ENCODE measurements at places on chromosomes 5 and 9. TPM values are rescaled to one million over a fixed set of nuclear protein-coding genes. Genes with fewer than 3 reads are reported as not detected.
A peak's percentile ranks its signal among the peaks of the same experiment; 100 is the strongest.

The FIBCD1 gene
- total RNA-seq = not detected

The PCDHGC4 gene
- not detected for total RNA-seq

DNA sequence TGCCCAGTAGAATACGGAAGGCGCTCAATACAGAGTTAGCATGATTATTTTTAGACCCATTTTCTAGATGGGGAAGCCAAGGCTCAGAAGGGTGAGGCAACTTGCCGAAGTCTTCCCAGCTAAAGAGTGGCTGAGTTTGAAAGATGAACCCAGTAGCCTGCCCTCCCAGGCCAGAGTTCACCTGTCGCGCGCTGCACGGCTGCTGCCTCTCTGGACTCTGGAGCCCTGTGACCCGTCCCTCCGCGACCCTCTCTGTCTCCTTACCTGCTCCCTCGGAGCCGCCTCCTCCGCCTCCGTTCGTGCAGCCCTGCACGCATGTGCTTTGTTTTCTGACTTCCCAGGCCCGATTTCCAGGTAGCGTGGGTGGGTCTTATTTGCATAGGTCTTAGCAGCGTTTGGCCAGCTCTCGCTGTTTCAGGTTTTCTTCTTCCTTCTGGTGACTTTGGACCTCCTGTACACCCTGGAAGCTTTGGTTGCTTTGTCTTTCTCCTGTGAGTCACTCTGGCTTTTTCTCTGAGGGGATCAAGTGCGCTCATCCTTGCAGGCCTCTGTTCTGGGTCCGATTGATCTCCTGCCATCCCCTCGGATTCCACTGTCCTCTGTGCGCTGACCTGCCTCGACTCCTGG, at the start of gene RNF183:
Gene RNF183, minus strand, starts transcription at position 585 of the 627 bp plus-strand sequence. CDS start 5,192 bp downstream, outside the sequence.
- H3K4me3 ChIP-seq = no peak within 1 kb of the TSS
- peaks cover 20% of the 10 kb centered on the region for H3K27me3 ChIP-seq
- no peak for DNase-seq

The SPARC gene
- total RNA-seq = 4.1 TPM

DNA sequence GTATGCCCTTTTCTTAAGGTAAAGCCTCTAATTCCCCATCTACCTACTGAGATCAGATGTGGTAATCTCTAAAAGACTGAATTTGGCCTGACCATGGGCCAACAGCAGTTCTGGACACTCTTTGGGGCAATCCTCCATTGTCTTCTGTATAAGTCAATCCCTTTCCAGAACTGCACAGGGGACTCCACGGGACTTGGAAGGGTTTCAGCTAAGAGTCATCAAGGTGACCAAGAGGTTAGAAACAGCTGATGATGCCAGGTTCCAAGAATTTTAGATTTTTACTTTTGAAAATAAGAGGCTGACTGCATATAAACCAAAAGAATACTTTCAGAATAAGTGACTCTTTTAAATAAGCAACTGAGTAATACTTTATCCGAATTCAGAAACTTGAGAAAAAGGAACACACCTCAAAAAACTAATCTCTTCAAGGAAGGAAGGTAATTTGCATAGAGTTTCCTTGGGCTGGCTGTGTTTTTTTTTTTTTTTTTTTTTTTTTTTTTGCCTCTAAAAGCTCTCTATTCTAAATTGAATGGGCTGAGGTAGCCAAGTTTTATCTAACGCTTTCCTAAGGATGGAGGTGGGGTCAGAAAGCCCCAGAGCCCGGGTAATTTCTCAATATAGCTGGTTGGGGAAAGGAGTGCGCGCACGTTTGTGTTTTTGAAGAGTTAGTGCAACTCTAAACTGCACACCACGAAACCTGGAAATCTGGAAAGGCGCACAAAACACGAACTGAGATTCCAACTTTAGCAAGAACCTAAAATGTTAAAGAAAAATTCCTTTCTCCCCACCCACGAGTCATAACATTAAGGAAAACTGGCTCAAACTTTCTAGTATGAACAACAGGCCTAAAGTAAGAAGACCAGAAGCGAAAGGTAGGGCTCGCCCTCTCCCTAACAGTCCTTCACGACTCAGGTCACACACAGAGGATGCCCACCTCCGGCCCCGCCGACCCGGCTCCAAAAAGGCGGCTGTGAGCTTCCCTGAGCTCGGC, 1.3 kb downstream of the VCP start:
- DNase-seq = no peak
- peaks cover 15% of the 10 kb centered on the region for H3K4me1 ChIP-seq
- peak overlapping the region; percentile 87 for H3K27ac ChIP-seq
- H3K27me3 ChIP-seq = no peaks in the 10 kb centered on the region
- peaks cover 3% of the 10 kb centered on the region for H3K36me3 ChIP-seq

DNA sequence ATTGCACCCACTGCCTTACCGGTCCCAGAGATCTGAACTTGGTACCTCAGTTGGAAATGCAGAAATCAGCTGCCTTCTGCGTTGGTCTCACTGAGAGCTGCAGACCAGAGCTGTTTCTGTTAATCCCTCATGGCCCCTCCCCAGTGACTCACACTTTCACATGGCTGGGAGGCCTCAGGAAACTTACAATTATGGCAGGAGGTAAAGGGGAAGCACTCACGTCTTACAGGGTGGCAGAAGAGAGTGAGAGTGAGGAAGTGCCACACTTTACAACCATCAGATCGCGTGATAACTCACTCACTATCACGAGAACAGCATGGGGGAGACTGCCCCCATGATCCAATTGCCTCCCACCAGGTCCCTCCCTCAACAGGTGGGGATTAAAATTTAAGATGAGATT, 648.5 kb downstream of the MTRR start:
- no peak overlapping the region for H3K4me3 ChIP-seq
- DNase-seq = no peak
- H3K27me3 ChIP-seq = no peaks in the 10 kb centered on the region
- no peak overlapping the region for H3K27ac ChIP-seq

- no peak for DNase-seq
- no peaks in the 10 kb centered on the region for H3K36me3 ChIP-seq
- no peak overlapping the region for H3K27ac ChIP-seq
Measured at GRCh38 chr9:127050591-127051001, 71.8 kb downstream of the ANGPTL2 start.

The CRHBP gene
- total RNA-seq = 1.2 TPM

- no peaks in the 10 kb centered on the region for H3K4me1 ChIP-seq
- H3K27ac ChIP-seq = no peak overlapping the region
- no peaks in the 10 kb centered on the region for H3K36me3 ChIP-seq
- H3K27me3 ChIP-seq = peaks cover 25% of the 10 kb centered on the region
Measured at GRCh38 chr5:172403817-172404216, 50.5 kb downstream of the SH3PXD2B start.

- H3K4me1 ChIP-seq = no peaks in the 10 kb centered on the region
- no peaks in the 10 kb centered on the region for H3K27me3 ChIP-seq
- H3K27ac ChIP-seq = no peak overlapping the region
- no peaks in the 10 kb centered on the region for H3K36me3 ChIP-seq
Measured at GRCh38 chr5:36365896-36366295, 64.2 kb upstream of the RANBP3L start.

- no peak overlapping the region for H3K27ac ChIP-seq
- no peak overlapping the region for H3K4me3 ChIP-seq
- DNase-seq = no peak
- H3K36me3 ChIP-seq = no peaks in the 10 kb centered on the region
- H3K27me3 ChIP-seq = no peaks in the 10 kb centered on the region
- no peaks in the 10 kb centered on the region for H3K4me1 ChIP-seq
Measured at GRCh38 chr5:144333336-144333920, 162.8 kb downstream of the KCTD16 start.

DNA sequence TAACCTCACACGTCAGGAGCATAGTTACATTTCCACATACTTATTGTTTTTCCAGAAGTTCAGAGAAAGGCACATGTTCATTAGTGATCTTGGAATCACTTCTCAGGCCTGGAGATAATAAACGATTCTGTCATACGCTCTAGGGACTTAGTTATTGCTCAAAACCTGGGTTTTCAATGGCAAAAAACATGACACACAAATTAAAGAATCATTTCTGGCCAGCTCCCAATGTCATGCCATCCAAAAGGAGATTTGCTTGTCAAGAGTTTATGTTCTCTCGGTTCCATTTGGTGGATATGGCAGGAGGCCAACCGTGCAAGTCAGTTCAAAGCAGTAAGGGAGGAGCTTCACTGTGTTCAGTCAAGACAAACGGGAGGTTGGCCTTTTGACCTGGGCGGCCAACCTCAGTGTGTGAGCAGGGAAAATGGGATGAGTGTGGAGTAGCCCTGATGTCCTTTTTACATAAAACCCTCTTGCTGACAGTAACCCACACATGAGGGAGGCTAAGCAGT, 123.4 kb downstream of the NXNL2 start:
- H3K4me1 ChIP-seq = no peaks in the 10 kb centered on the region
- H3K27me3 ChIP-seq = no peaks in the 10 kb centered on the region
- no peak for DNase-seq
- no peaks in the 10 kb centered on the region for H3K36me3 ChIP-seq

The IFNK gene
- total RNA-seq = not detected

The SLC34A1 gene
- not detected for total RNA-seq

DNA sequence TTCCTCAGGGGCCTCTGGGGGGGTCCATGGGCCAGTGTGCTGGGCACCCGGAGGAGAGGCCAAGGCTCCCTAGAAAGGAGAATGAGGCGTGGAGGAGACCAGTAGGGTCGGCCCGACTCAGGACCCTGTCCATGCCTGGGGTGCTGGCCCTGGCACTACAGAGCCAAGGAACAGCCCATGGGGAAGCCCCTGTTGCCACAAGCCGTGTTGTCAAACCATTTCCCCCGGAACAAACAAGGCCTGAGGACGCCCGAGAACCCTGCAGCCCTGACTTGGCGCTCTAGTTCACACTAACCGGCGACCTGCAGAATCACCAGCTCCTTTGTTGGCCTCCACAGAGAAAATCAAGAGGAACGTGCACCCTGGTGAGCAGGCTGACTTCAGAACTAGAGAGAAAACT, 41.6 kb upstream of the SLC12A7 start:
- no peaks in the 10 kb centered on the region for H3K36me3 ChIP-seq
- H3K4me1 ChIP-seq = peaks cover 3% of the 10 kb centered on the region
- H3K27ac ChIP-seq = peak overlapping the region; percentile 46
- no peak overlapping the region for H3K4me3 ChIP-seq
- peaks cover 65% of the 10 kb centered on the region for H3K27me3 ChIP-seq

DNA sequence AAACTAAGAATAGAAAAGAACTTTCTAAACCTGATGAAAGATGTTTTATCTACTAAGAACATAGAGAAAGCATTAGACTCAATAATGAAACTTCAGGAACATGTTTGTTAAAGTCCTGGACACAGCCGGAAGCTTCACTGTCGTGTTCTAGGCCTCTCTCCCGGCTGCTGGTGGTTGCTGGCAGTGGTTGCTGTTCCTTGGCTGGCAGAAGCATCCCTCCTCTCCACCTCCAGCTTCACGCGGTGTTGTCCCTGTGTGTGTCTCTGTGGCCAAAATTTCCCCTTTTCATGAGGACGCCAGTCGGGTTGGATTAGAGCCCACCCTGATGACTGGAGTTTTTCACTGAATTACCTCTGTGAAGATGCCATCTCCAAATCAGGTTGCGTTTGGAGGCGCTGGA, 6.5 kb upstream of the MED10 start:
- no peaks in the 10 kb centered on the region for H3K36me3 ChIP-seq
- no peak overlapping the region for H3K4me3 ChIP-seq
- no peak for DNase-seq
- H3K4me1 ChIP-seq = no peaks in the 10 kb centered on the region

The CDX1 gene
- total RNA-seq = 0.23 TPM

- no peaks in the 10 kb centered on the region for H3K27me3 ChIP-seq
- no peaks in the 10 kb centered on the region for H3K36me3 ChIP-seq
- DNase-seq = no peak
- H3K27ac ChIP-seq = no peak overlapping the region
- no peak overlapping the region for H3K4me3 ChIP-seq
Measured at GRCh38 chr9:89941875-89942274, 337.1 kb downstream of the GADD45G start.

GRCh38 chr9:1513105-1513504, 462.9 kb downstream of the DMRT2 start:
- no peaks in the 10 kb centered on the region for H3K36me3 ChIP-seq
- no peak overlapping the region for H3K4me3 ChIP-seq
- H3K27me3 ChIP-seq = no peaks in the 10 kb centered on the region
- no peak for DNase-seq

DNA sequence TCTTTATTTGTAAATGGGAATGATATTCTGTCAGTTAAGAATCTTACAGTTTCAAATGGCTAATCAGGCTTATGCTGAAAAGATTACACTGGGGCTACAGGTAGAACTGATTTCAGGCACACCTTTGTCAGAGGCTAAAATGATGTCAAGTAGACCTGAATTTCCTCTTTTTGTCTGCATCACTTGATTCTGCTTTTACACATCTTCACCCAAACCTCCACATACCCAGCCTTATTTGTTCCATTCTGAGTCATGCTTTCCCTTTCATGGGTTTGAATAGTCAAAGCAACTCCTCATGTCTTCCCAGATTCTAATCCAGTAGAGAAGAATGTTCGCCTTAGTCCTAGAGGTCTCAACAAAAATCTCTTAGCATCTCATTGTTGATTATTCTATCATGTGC, 156.4 kb downstream of the CWC27 start:
- no peak overlapping the region for H3K27ac ChIP-seq
- H3K4me3 ChIP-seq = no peak overlapping the region
- no peaks in the 10 kb centered on the region for H3K36me3 ChIP-seq

- H3K4me1 ChIP-seq = peaks cover 16% of the 10 kb centered on the region
- no peaks in the 10 kb centered on the region for H3K27me3 ChIP-seq
- H3K36me3 ChIP-seq = peaks cover 3% of the 10 kb centered on the region
Measured at GRCh38 chr5:171978519-171978918, 27.9 kb downstream of the FBXW11 start.

DNA sequence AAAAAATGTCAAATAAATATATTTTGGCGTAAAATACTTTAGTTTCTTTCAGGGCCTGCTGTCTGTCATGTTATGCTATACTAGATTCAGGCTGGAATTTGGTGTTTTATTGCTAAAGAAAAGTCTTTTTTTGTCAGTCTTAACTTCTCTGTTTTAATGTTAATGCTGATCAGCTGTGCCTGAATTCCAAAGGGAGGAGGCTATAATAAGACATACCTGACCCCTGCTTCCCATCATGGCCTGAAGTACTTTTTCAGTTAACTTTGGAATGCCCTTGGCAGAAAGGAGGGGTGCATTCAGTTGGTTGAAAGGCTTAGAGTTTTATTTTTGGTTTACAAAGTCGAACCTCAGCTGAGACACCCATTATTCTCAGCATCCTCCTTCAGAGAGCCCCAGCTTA, 58.1 kb upstream of the PANK3 start:
- no peaks in the 10 kb centered on the region for H3K36me3 ChIP-seq
- H3K4me1 ChIP-seq = no peaks in the 10 kb centered on the region
- no peaks in the 10 kb centered on the region for H3K27me3 ChIP-seq
- H3K4me3 ChIP-seq = no peak overlapping the region
- H3K27ac ChIP-seq = no peak overlapping the region

All from T-cell (primary cell).